ENCODE measurements at places on chromosomes 6 and 20.

DNA sequence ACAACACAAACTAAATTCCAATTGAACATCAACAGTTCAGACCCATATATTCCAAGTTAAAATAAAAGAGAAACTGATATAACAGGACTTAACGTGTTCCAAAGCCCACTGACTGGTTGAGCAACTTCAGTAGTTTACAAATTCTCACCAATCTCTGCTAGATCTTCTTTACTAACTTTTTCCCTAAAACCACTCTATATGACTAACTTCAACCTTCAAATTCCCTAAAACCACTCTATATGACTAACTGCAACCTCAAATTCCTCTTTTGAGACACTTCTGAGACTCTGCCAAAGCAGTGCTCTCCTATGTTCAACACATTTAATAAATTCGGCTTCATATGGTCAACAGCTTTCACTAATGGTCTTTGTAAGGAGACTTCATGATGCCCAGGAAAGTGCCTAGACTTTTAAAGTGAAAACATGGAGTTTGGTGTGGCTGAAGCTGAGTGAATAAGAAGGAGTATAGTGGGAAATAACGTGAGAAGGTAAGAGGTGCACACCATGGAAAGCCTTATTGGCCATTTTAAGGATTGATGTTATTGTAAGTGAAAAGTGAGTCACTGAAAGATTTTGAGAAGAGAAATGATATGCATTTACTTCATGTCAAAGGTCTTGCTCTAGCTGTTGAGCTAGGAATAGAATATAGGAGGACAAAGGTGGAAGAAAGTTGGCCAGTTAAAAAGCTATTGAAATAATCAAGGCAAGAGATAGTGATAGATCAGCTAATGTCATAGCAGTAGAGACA, 134.0 kb upstream of the HCRTR2 start:
- DNase-seq = no peak

DNA sequence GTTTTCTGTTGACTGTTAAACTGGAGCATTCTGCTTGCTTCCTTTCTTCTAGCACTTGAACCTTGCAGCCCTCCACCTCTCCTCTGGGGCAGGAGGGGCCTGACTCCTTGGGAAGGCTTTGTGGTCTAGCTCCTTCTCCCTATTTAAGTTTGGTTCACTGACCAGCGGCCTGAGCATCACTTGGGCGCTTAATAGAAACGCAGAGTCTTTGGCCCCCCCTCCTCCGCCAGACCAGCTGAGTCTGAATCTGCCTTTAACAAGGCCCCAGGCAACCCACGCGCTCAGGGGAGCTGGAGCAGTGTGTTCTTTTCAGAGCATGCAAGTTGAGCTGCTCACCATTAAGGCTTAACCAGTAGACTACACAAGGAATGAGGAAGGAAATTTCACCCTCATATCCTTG, 225.7 kb downstream of the NRN1 start:
- DNase-seq = no peak

DNA sequence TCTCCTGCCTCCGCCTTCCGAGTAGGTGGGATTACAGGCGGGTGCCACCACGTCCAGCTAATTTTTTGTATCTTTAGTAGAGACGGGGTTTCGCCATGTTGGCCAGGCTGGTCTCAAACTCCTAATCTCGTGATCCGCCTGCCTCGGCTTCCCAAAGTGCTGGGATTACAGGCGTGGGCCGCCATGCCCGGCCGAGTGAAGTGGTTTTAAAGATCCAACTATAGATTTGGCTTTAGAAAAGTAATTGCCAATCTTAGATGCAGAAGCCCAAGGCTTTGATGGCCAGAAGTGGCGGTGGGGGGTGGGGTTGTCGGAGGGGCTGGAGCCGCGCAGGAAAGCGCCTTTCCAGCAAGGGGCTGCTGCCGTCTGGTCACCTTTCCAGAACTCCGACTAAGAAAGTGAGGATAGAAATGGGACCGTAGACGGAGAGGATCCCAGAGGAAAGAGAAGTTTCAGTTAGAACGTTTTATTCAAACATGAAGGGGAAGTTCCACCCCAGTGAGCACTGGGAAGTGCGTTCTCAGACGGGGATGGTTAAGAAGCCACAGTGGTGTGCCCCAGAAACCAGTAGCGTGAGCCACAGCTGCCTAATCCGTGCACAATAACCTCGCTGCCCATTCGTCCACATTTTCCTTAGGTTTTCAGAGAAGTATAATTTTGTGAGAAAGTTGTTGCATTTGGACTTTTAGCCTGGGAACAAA, 69.7 kb downstream of the DLL1 start:
- DNase-seq = no peak

DNA sequence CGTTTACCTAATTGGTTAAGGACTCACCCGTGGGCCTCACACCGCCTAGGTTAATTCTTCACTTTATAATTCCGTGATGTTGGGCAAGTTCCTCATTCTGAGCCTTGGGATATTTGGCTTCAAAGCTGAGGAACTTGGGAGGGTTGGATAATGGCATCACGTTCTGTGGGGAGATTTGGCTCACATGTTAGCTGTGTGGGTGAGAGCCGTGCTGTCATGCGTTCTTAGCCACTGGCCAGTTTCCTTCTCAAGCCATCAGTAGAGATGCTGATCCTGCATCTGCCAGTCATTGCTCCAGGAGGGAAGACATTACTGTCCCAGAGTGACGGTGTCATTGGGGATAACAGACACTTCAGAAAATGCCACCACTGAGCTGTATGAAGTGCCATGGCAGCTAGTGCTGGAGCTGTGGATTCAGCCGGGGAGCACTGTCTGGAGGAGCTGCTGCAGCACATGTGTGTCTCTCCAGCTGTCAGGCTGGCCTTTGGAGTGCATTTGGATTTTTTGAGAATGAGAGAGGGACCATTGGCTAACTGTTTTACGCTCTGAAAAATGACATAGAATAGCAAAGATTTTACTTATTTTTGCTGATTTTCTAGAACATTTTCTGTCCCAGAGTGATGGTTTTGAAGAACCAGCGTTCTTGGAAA, 16.5 kb downstream of the IGF2R start:
- no peak for DNase-seq

- no peak for DNase-seq
Measured at GRCh38 chr20:21921251-21921650, 215.8 kb downstream of the PAX1 start.

Measured in stimulated activated naive CD4-positive, alpha-beta T cell (primary cell).